ENCODE measurements at places on chromosomes 4 and X.

DNA sequence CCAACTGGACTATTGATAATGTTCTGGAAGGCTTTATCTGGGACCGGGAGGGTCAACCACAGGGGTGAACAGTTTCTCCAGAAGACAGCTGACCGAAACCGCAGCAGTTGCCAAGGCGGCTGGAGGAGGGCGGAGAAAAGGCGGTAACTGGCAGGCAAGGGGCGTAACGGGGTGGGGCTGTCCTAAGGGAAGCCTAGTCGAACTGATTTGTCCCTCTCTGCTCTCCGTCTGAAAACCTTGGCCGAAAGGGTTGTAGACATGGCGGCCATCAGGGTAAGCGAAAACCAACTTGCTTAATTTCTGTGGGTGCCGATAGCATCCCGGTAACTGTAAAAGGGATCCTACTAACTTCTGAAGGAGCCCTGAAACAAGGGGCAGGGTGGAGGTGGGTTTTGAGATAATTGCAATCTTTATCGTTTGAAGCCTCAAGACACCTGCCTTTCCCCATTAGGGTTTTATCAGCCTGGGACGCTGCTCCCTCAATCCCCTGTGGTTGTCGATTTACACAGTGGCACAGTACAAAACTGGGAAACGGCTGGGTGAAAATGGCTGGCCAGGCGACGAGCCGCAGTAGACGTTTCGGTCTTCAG lies at the start of gene APOOL:
Gene APOOL (plus strand): TSS at position 223 of the 590 bp plus-strand sequence. CDS start 36 bp downstream, at position 259.
- peak; percentile 80 for DNase-seq

- DNase-seq: peak; percentile 22
Observed at GRCh38 chr4:99868126-99868596, 26.1 kb downstream of the LAMTOR3 start.

DNA sequence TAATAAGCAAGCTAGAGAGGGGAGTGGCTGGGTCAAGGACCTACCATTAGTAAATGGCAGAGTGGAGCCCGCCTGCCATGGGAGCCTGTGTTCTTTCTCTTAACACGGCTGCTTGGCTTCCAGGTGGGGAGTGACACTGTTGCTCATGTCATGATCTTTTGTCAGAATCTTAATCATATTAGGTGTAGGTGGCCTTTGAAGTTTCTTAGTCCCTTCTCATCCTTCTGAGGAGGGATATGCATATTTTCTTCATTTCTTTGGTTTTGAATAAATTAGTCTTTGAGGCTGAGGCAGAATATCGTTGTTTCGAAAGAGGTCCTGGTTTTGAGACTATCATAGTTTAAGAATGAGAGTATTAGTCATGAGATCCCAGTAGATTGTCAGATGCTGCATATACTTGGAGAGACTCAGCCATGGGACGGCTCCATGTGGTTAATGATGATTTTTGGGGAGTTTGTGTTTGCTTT lies 28.9 kb downstream of the SNX25 start:
- no peak for DNase-seq

DNA sequence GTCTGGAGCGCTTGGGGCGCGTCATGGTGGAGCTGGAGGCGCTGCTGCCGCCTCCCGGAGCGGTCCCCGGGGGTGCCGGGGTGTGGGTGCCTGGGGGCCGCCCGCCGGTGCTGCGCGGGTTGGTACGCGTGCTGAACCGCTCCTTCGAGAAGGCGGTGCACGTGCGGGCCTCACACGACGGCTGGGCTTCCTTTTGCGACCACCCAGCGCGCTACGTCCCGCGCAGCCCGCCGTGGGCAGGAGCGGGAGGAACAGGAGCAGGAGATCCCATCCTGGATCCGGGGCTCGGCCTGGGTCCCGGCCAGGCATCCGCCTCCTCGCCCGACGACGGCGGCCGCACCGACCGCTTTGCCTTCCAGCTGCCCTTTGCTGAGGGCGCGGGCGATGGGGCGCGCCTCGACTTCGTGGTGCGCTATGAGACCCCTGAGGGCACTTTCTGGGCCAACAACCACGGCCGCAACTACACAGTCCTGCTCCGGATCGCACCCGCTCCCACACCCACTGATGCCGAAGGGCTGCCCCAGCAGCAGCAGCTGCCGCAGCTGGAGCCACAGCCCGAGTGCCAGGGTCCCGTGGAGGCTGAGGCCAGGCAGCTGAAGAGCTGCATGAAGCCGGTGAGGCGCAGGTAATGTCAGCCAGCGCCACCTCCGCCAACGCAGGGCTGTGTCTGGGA lies 792 bp downstream of the PPP1R3F start:
- DNase-seq: no peak

DNA sequence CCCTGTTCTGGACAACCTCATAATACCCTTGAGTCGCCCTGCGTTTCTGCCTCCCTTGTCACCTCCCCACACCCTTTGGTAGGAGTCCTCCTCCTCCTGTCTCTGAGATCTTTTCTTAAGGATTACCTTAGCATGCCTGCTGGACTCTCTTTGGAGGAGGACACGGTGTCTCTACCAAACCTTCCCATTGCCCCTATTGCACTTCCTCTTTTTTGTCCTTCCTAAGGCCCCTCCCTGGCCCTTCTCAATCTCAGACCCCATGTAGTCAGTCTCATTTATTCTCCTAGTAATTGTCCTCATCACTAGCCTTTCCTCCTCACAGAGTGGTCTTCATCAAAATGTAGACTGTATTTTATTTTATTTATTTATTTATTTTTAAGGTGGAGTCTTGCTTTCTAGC lies 335.0 kb upstream of the SFRP2 start:
- DNase-seq: no peak

DNA sequence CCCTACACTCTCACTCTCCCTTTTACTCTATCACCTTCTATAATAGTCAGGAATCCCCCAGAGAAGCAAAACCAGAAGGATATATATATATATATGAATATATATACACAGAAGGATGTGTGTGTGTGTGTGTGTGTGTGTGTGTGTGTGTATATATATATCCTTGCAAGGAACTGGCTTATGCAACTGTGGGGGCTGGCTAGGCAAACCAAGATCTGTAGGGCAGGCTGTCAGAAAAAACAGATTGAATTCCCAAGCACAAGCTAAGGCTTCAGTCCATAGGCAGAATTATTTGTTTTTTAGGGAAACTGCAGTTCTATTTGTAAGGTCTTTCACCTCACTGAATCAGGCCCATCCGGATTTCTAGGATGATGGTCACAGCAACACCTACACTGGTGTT lies 13.0 kb upstream of the KLHL2 start:
- DNase-seq: no peak
